ENCODE measurements at places on chromosomes 2 and 18.

- no peak for ATAC-seq
Observed at GRCh38 chr2:182818501-182818900, 47.9 kb downstream of the FRZB start.

DNA sequence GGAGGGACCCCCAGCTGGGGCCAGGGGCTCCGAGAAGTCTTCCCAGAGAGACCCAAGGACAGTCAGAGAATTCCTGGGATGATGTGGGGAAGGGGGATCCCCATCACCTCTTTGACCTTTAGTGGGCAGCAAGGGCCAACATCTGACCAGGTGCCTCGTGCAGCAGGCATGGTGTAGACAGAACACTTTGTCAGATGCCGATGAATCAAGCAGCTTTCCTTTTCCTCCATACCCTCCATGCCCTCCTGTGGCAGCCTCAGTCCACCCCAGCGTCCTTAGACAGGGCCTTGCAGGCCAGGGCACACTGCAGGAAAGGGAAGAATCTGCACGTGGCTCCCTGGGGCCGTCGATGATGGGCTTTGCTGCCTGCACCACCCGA is 26.3 kb downstream of the GPR55 start:
- ATAC-seq: no peak

GRCh38 chr2:173553593-173553992 is 198.9 kb downstream of the CDCA7 start:
- ATAC-seq: no peak

GRCh38 chr18:6561420-6561861 is 146.7 kb upstream of the L3MBTL4 start:
- ATAC-seq: no peak

- no peak for ATAC-seq
Observed at GRCh38 chr2:20487392-20488174, 40.7 kb downstream of the RHOB start.

DNA sequence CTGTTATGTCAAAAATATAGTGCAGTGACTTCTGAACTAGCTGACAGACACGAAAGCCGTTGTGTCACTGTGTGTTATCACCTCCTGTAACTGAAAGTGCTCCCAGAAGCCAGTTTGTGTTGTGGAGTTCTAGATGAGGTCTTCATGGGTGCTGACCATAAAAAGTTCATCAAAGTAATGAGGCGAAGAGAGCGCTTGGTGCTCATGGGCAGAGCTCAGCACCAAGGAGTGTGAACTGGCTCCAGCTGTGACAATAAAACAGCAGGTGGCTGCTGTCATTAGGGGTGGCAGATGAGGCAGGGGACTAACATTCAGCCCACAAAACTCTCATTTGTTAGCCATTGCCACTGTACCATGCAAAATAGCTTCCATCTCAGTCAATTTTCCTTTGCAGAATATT is 151.1 kb downstream of the ZNF407 start:
- no peak for ATAC-seq

DNA sequence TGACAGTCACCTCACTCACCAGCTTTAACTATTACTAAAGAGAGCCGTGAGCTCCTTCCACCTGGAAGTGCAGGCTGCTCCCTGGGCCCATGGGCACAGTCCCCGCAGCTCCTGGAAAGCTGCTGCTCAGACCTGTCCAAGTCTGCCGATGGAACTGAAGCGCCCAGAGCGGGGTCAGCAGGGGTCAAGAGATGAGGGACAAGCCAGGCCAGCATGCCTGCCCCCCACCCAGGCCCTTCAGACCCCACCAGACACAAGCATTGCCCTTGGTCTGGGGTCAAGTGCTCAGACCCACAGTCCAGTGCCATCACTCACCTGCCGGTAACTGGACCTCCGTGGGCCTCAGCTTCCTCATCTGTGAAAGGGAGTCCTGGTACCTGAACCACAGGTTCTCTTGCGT is 59.9 kb downstream of the BIN1 start:
- ATAC-seq: no peak

DNA sequence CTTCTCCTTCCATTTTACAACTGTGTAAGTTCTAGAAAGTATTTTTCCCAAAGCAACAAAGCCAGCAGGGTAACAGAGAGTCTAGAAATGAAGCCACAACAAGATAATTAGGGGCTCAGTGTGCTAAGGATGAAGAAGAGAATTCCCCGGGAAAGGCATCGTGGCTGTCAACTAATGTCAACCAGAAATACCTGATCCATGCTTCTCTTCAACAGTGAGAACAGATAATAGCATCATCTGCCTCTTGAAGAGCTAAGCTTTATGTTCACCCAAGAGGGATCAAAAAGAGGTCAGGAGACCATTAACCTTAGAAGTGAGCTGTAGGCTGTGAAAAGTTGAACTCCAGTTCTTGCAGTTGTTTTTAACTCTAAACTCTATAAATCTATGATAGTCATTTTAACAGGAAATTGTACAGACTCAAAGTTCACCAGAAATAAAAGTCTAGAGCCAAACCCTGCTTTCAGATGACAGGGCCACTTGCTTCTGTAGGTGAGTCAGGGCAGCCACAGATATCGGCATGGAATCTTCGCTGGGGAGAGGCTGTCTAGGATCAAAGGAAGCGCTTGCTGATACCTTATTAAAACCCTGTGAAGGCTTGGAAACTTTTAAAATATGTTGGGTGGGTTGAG is 540.7 kb upstream of the ID2 start:
- ATAC-seq: peak; percentile 20

DNA sequence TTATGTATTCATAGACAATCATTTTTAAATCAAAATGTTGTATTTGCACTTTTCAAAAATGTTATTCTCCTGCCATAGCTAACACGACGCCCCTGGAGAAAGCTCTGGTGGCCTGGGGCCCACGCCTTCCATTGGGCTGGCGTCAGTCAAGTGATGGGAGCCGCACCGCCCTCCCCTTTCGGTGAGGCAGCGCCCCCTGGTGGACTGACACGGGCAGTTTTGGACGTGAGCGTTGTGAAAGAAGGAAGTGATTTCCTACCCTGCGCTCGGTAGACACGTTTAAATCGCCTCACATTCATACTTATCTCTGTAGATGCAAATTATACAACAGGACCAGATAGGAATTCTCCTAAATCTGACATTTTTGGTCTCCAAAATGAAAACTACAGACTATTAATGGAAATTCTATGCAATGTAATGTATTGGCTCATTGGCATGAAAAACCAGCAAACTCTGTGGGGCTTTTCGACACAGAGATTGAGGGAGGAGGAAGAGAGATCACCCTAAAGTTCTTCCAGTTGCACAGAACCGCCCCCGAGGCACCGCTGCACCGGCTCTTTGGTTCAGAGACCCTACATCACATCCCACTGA is 326.2 kb upstream of the SOX11 start:
- ATAC-seq: peak; percentile 62

DNA sequence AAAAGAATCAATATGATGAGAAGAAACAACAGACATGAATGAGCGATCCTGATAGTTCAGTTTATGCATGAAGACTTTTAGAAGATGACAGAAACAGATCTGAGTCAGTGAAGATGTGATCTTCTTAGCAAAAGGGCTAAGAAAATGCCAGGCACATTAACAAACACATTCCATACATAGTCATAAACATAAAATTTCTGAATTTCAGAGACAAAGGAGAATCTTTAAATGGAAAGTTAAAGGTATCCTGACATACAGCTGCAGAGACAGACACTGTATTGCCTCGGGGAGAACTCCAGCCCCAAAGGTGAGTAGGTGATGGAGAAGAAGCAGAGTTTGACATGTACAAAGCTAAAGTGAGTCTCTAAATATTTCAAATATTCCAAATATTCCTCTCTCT is 40.6 kb upstream of the FN1 start:
- ATAC-seq: no peak

- no peak for ATAC-seq
Observed at GRCh38 chr2:47072728-47073191, 82.3 kb downstream of the STPG4 start.

- peak; percentile 20 for ATAC-seq
Observed at GRCh38 chr2:54052825-54053718, 62.3 kb upstream of the ACYP2 start.

DNA sequence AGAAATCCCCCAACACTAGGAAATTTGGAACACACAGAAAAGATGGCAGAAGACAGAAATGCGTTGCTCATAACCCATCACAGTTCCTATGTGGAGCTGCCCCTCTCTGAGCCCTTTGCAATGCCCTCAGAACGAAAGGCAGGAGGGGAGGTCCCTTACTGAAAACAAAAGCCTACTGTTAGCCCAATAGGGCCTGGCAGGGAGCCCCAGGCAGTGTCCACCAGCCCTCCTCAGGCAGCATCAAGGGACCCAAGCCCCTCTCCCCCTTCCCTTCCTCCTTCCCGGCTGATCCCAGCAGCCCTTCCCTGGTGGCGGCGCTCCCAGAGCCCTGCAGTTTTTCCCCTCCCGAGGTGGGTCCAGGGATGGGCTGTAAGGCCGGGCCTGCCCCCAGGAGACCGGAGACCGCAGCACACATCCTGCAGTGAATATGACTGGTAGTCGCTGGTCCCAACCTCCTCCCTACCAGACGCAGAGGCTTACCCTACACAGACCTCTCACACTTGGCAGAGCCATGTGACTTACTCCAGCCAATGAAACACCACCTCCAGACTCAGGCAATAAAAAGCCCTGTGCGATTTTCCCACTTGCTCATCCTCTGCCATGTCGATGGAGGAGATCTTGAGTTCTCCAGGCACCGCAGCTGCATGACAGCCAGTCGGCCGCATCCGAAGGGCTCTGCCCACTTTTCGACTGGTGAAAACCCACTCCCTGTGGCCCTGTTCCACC is 19.4 kb upstream of the DUSP2 start:
- ATAC-seq: peak; percentile 89

GRCh38 chr18:40911041-40911440 is 1044.0 kb upstream of the PIK3C3 start:
- no peak for ATAC-seq

- ATAC-seq: no peak
Observed at GRCh38 chr18:68555879-68556301, 159.0 kb downstream of the TMX3 start.

- ATAC-seq: no peak
Observed at GRCh38 chr18:77716282-77716681, 466.6 kb downstream of the GALR1 start.

- ATAC-seq: no peak
Observed at GRCh38 chr2:145547620-145548019, 1027.7 kb upstream of the ZEB2 start.

DNA sequence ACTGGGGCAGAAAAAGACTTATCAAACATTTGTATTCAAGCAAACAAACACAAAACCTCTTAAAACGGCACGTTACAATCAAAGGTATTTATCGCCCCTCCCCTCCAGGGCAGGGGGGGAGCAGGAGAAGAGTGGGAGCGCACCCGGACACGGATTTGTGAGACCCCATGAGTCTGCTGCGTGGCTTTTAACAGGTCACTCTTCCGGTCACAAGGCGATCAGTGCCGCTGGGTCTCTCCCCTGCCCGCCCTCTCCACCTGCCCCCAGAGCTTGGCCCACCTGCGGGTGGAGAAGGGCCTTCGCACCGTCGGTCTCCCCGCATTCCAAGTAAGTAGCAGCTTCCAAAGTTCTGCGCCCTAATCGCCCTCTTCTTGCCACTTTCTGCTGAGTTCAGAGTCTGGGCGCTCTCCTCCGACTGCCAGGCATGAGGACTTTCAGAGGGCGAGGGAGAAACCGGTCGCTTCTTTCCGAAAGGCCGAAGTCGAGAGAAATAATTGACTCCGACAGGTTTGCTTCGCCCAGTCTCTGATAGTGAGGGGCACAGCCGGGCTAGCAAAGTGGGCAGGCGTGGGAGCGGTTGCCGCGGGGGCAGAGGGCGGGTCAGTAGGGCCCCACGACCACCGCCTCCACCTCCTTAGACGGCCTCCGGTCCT is 800 bp downstream of the RPRM start:
- no peak for ATAC-seq

DNA sequence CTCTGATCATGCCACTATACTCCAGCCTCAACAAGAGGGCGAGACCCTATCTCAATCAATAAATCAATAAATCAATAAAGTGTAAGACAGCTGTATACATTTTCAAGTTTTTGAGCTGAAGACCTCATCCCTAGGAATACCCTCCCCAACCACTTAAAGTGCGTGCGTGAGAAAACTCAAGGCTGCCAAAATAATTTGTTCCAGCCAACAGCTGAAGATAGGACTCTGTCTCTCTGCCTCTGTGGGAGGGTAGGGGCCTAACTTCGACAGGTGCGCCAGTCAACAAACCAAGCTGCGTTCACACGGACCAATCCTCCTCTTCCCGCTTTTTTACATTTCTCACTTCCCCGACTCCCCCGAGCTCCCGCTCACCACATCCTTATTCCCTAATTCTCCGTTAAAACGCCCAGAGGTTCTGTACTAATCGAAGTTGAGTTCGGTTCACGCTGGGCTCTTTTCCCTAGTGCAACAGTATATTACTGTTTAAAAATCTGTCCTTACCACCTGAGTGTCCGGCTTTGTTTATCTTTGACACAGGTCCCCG is 618 bp downstream of the POLR2D start:
- ATAC-seq: no peak

GRCh38 chr2:163343316-163343715 is 392.5 kb downstream of the FIGN start:
- ATAC-seq: no peak

DNA sequence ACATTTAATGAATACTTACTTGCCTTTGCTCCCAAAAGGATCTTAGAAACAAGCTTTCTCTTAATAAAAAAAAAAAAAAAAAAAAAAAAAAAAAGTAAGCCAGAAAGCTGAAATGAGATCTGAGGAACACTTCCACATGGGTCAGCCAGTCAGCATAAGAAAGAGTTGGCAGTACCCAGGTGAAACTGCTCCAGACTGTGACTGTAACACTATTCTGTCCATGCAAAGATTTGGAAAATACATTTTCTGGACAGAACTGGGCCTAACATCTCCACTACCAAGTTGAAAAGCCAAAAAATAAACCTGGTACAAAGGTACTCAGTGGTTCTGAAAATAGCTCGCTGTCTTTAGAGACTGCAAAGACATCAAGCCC is 135.7 kb downstream of the THADA start:
- no peak for ATAC-seq

DNA sequence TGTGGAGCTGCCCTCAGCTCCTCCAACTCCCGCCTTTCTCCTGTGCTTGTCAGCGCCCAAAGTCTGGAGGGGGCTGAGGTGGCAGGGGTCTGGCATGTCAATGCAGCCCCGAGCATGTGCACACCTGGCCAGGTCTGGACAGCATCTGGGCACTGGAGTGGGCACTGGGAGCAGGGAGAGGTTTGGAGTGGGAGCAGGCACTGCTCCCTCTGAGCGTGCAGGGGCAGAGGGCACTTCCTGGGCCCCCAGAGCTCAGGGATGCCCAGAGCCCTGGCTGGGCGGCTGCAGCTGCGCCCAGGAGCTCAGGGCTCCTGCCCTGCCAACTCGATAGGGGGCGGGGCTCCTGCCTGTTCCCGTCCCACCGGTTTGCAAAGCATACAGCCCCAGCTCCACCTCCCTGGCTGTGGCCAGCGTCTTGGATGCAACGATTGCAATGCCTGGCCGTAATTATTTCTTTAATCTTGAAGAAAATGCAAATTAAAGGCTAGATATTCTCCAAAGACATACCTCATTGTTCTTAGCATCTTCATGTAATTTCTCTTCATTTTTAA is 57.4 kb upstream of the LDAH start:
- no peak for ATAC-seq

Measured in activated T-helper 17 cell treated with anti-CD3 and anti-CD28 coated beads, Interleukin-2, amount 50 U/mL, for 72 hours (primary cell).